Body of pancreas (tissue), 4 donors: ENCODE measurements at places on chromosomes 4 and X.

GRCh38 chr4:145195167-145195952, 15.0 kb upstream of the OTUD4 start:
- no peak for DNase-seq

DNA sequence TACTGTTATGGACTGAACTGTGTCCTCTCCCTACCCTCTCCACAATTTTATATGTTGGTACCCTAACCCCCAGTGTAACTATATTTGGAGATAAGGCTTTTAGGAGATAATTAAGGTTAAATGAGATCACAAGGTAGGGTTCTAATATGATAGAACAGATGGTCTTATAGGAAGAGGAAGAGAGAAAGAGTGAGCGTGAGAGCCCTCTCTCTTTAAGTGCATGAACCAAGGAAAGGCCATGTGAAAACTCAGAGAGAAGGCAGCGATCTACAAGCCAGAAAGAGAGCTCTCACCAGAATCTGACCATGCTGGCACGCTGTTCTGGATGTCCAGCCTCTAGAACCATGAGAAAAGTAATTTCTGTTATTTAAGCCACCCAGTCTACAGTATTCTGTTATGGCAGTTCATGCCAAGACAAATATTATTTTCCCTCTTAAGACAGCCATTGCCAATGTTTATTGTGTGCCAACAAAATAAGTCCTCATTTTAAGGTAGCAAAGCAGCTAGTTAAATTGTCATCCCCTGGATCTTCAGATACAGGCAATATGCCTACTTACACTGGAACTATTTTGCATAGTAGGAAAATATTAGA, 336.2 kb downstream of the MID1IP1 start:
- DNase-seq = no peak

DNA sequence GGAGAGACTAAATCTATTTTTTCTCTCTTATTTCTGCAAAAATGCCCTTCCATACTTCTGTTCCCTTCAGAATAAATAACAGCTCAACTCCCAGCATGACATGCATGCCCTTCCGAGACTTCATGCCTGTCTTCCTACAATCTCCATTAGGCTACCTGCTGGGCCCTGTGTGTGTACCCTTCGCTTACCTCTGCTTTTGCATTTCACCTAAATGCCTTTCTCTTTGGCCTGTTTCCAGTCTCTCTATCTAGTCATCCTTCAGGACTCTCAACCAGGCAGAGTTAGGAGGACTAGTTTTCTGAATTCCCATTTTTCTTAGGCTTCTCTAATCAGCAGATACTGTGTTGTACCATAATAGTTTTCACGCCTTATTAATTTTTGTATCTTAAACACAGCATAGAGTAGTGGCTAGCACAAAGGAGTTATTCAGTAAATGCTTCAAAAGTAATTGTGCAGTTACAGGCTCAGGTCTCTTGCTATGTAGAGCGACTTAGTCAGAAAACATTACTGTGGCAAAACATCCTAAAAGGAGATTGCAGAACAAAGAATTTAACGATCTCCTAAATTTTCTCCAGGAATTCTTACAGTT, 20.5 kb downstream of the SEPTIN11 start:
- DNase-seq = no peak

DNA sequence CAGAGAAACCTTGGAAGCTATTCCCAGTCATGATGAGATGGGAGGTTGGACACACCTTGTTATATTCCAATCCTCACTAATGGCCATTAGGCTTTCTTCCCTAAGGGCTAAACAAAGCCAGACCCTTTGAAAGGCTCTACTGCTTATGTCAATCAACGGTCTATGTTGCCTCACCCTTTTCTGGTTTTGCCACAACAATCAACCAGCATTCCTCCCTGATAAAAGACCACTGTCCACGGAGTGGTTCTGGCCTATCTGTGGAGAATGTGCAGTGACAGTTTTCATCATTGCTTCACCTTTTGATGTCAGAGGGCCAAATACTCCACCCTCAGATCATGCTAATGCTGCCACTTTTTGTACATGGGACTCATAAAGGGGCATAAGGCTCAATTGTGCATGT, 913.4 kb downstream of the RPA4 start:
- DNase-seq = no peak

DNA sequence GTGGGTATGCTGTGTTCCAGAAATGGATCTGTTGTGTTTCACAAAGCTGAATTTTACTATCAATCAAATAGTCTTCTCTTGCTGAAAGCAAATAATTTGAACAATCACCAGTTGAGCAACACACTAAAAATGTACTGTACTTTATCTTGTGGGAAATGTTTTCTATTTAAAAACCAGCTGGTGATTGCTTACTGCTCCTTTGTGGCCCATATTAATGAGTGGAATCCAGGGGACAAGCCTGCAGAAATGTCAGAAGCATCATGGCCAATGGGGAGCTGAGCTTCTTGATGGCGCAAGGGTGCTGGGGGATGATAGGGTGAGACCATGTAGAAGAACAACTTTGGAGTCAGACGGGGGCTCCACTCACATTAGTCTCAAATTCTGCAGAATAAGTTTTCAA, 346.2 kb downstream of the ARHGAP10 start:
- DNase-seq = no peak

- no peak for DNase-seq
Observed at GRCh38 chrX:35842674-35843073, 44.5 kb downstream of the MAGEB16 start.

DNA sequence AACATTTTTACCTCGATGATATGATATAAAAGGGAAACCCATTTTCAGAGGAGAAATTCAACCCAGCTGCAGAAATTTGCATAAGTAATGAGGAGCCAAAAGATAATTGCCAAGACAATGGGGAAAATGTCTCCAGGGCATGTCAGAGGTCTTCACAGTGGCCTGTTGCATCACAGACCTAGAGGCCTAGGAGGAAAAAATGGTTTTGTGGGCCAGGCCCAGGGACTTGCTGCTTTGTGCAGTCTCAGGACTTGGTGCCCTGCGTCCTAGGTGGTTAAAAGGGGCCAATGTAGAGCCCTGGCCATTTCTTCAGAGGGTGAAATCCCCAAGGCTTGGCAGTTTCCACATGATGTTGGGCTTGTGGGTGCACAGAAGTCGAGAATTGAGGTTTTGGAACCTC, 106.9 kb downstream of the CPXCR1 start:
- no peak for DNase-seq

GRCh38 chrX:109959356-109959871, 43.5 kb upstream of the TMEM164 start:
- DNase-seq = no peak

GRCh38 chr4:31058656-31059055, 338.5 kb downstream of the PCDH7 start:
- no peak for DNase-seq

DNA sequence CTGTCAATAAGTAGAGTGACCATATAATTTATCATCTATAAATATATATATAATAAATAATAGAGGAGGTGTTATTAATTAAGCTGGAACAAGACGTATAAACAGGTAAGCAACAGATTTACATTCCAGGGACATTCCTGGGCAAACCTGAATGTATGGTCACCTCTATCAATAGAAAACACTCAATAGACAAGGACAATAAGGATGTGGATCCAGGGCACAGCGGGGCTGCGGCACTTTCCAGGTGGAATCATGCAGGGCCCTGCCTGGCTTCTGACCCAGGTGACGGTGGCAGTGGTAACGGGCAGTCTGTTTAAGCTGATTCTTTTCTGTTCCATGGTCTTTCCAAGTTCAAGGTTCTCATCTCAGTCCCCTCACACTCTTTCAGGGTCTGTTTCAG, 22.5 kb downstream of the ENPEP start:
- DNase-seq = no peak

GRCh38 chr4:112908511-112908910, 140.9 kb upstream of the ANK2 start:
- DNase-seq = no peak

- no peak for DNase-seq
Observed at GRCh38 chr4:176856421-176856820, 63.7 kb upstream of the VEGFC start.

DNA sequence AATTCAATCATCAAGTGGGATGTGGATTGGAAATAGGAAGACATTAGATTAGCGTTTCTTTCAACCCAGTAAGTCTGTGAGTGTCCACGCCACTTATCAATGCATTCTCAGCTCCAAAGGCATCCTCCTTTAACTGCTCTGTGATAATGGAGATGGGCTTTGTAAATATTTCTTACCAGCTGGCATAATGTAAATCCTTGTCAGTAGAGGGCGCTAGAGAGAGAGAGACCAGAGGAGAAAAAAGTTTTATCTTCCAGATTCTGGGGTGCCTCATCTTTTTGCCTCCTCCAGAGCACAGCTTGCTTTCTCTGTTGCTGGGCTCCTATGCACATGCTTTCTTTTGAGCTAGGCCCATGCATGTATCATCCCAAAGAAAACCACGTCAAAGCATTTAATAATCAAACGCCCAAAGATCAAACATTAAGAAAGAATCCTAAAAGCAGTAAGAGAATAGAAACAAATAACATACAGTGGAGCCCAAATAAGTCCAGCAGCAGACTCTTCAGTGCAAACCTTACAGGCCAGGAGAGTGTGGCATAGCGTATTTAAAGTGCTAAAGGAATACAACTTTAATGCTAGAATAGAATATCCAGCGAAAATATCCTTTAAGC, 9.6 kb upstream of the MTMR1 start:
- no peak for DNase-seq

GRCh38 chr4:47500776-47501175, 15.7 kb downstream of the ATP10D start:
- no peak for DNase-seq

DNA sequence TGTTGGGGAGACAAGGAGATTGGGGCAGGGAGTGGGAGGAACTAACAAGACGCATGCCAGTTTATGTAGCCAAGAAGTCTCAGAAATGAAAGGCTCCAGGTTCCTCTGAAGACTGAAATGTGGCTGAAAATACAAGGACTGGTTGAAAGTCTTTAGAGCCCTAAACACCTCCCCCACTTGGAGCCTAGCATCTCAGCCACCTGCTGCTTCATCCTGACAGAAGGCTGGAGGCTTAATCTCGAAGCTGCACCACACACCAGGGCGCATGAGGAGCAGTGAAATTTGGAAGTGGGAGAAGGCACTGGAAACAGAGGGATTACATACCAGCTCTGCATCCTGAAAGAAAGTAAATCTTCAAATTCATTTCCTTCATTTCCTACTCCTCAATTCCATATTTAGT, 160.7 kb upstream of the FTHL17 start:
- no peak for DNase-seq

DNA sequence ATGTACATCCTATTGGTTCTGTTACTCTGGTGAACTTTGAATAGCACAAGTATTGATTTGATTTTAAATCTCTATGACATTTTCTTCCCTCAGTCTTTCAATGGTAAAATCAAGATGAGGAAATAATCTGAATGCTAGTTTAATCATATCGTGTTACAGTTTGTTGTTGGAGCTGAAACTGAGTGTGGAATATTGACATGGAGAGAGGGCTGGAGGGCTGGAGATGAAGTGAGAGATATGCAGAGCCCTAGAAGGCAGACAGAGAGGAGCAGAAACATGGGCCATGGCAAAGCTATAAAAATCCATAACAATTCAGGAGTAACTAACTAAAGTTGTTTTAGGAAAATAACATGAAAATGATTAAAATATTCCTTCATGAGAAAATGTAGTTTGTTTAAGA, 141.1 kb downstream of the BANK1 start:
- DNase-seq = no peak

- no peak for DNase-seq
Observed at GRCh38 chrX:39602195-39602594, 495.6 kb downstream of the BCOR start.

DNA sequence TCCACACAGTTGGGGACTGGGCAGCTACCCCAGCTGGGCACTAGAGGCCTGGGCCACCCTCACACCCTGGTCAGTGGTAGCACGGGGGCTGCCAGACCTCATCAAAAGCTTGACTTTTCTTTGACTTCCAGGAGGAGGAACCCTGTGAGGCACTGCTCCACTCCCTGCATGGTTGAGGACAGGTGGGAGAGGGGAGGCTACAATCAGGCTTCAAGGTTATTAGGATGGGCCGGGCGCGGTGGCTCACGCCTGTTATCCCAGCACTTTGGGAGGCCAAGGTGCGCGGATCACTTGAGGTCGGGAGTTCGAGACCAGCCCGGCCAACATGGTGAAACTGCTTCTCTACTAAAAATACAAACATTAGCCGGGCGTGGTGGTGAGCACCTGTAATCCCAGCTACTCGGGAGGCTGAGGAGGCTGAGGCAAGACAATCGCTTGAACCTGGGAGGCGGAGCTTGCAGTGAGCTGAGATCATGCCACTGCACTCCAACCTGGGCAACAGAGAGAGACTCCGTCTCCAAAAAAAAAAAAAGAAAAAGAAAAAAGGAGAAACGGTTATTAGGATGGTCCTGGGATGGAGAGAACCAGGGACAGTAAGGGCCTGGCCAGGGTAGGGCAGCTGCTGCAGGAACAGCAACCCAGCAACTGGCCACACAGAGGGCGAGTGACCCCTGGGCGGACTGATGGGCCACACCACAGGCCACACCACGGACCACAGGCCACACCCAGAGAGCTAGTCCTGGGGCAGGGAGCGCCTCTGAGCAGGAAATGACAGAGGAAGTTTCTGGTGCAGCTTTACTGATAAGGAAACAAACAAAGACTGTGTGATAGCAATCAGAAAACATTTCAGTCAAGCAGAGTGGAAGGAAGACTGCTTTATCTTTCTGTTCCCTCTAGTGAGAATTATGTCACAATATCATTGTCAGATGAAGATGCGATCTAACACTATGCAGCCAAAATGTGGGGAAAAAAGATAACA, 20.5 kb upstream of the OPN1LW start:
- no peak for DNase-seq

GRCh38 chr4:76426272-76426671, 5.3 kb upstream of the CCDC158 start:
- DNase-seq = peak; percentile 26

GRCh38 chrX:40267334-40268187, 169.8 kb upstream of the BCOR start:
- no peak for DNase-seq

GRCh38 chr4:102868781-102869568, at the start of gene CISD2:
Gene CISD2, plus strand, starts transcription at chr4:102868992. Its CDS starts 93 bp downstream, at chr4:102869085.
- DNase-seq = peak; percentile 91

DNA sequence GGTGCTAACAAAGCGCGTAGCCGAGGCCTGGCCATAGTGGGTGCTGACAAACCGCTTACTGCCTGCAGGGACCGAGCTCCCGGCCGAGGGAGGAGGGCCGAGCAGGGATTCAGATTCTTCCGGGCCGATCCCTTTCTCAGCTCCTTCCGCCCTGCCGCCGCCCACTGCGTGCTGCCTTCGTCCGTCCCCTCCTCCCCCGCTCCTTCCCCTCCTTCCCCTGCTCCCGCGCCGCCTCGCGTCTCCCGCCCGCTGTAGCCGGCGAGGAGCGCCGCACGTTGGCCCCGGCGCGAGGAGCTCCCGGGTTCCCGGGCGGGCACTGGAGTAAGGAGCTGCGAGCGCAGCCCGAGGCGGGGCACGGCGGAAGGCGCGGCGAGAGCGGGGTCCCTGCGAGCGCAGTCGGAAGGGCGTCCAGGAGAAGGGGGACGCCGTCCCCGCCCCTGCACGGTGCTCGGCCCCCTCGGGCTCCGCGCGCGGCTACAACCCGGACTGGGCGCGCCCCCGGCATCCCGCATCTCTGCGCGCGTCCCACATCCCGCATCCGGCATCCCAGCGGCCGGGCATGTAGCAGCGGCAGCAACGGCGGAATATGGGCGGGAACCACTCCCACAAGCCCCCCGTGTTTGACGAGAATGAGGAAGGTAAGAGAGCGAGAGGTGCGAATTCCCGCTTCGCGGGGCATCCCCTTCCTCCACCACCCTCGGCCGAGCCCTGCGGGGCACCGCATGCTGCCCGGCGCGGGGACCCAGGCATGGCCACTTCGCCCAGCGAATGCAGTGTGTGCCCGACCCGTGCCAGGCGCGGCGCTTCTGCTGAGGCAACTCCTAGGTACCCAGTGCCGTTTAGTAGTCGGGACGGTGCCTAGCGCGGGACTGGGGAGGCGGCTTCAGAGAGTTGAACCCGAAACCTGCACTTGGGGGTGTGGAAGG, at the start of gene STK32B:
TSS of gene STK32B (plus strand) at position 203 of the 926 bp plus-strand sequence.
- peak; percentile 46 for DNase-seq

- DNase-seq = peak; percentile 58
Observed at GRCh38 chr4:185567381-185568376, 32.4 kb upstream of the PDLIM3 start.
